ENCODE measurements at places on chromosomes 16 and 17.

DNA sequence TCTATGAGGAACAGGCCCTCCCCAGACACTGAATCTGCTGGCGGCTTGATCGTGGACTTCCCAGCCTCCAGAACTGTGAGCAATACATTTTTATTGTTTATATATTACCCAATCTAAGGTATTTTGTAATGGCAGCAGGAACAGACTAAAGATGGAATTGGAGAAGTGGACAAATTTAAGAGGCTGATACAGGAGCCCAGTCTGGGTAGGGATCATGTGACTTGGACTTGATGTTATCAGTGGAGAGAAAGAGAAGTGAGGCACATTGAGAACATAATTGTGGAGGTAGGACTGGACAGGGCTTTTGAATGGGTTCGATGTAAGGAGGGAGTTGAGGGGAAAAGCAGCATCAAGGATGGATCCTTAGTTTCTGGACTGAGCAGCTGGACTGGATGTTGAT, 93.8 kb downstream of the USP31 start:
- DNase-seq = no peak

DNA sequence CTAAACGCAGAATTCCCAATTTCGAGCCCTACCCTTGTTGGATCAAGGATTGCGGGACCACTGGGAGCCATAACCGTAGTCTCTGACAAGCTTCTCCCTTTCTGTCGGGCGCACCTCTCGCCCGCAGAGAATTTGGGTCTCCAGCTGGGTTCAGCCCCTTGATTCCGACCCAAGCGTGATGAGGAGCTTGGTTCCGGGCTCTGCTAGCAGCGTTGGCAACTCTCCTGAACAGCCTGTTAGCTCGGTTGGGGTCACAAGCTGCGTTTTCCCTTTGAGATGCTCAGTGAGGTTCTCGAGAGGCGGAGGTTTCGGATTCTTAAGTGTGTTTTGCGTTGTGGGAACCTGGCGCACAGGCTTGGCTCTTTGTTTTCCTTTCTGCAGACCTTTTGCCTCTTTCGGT, 655 bp downstream of the ATXN1L start:
- no peak for DNase-seq

DNA sequence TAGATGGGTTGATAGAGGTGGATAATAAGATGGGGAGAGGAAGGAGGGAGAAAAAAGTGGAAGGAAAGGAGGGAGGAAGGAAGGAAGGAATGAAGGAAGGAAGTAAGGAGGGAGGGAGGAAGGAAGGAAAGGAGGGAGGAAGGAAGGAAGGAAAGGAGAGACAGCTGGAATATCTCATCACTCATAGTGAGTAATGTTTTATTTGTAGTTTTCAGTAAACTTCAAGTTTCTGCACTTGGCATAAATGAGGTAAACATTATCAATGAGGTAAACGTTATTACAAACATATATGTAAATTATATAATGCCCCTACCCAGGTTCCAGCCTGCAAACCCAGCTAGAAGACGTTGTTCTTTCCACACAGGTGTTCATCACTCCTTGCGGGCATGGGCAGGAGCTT, 89.8 kb upstream of the XYLT1 start:
- no peak for DNase-seq

DNA sequence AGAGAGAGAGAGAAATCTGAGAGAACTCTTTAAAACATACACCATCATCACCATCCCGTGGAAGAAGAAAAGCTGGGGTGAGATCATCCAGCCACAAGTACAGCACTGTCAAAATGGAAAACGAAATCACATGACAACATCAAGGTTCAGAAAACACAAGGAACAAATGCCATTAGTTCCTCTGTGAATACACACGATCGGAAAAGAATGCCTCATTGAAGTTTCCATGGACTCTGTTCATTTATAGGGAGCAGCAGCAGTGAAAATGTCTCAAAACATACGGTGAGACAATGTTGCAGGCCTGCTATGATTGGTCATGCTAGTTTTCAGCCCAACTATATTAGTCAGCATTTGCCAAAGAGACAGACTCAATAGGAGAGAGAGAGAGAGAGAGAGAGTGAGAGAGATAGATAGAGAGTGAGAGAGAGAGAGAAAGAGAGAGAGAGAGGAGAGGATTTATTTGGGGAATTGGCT, 4.4 kb downstream of the CFAP97D1 start:
- no peak for DNase-seq

- DNase-seq = no peak
Observed at GRCh38 chr16:30620169-30620568, 10.0 kb upstream of the ZNF689 start.

GRCh38 chr16:74035816-74036215, 260.8 kb upstream of the PSMD7 start:
- no peak for DNase-seq

DNA sequence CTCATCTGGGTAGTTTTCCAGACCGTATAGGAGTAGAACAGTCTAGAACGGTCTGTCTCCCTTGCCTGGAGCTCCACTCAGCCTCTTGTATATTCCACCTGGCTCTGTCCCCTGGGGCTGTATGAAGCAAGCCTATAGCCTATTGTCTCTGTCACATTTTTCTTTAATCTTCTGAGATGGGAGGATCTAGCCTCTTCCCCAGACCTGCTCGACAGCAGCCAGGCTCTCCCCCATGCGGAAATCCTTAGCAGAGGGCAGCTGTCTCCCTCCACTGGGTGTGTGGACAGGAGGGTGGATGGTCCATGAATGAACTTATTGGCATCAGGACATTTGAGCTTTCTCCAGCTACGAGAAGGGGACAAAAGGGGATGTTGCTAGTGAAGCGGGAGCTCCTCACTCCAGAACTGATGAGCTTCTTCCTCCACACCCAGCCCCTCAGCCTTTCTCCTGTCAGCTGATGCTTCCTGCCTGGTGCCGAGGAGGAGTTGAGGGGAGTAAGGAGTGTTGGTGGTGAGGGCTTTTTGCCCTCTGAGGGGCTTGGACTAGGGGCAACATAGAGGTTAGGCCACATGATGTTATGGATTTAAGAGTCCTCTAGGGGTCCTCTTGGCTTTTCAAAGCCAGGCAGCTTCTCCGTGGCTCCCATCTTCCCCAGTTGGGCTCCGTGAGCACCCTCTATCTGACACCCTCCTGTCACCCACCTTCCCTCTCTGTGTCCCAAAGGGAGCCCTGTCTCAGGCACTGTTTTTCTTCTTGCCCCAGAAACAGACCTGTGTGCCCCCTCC, 28.0 kb downstream of the ARHGAP23 start:
- no peak for DNase-seq

GRCh38 chr17:37179893-37180292, 195.9 kb upstream of the C17orf78 start:
- DNase-seq = no peak

GRCh38 chr16:35523991-35524390, 2064.6 kb downstream of the TP53TG3F start:
- no peak for DNase-seq

- DNase-seq = no peak
Observed at GRCh38 chr17:70780031-70780430, 610.7 kb downstream of the KCNJ2 start.

- DNase-seq = no peak
Observed at GRCh38 chr17:33862772-33863602, 392.1 kb upstream of the CCL2 start.

- DNase-seq = no peak
Observed at GRCh38 chr17:78993241-78993956, 13.7 kb upstream of the LGALS3BP start.

DNA sequence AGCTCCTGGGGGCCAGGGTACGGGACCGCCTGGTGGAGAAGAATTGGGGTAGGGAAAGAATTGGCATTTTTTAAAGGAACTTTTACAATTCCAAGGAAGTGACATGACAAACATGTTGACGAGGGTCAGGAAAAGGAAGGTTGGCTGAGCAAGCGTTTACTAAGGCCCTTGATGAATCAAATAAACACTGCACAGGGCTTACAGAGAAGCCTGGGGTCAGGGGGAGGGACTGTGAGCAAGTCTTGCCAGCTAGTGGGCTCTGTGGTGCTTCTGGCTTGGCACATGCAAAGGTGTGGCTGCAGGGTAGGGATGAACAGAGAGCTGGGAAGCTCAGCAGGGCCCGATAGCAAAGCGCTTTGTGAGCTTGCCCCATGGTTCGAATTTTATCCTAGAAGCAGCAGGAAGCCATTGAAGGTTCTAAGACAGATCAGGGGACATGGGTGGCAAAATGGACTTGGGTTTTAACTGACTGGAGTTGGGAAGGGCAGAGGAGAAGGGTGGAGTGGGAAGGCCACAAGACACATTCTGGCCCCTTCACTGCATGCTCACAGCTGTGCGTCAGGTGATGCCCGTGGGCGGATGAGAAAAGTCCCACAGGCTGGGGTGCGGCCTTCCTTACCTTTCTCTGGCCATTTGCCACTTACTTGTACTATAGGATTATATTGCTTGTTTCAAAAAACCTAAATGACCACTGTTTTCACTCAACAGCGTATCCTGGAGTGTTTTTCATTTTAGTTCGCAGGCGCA, 117.8 kb downstream of the SOCS1 start:
- no peak for DNase-seq

GRCh38 chr16:86531641-86532525, 21.6 kb downstream of the FOXF1 start:
- DNase-seq = no peak

- no peak for DNase-seq
Observed at GRCh38 chr17:9330141-9330540, 245.5 kb downstream of the STX8 start.

DNA sequence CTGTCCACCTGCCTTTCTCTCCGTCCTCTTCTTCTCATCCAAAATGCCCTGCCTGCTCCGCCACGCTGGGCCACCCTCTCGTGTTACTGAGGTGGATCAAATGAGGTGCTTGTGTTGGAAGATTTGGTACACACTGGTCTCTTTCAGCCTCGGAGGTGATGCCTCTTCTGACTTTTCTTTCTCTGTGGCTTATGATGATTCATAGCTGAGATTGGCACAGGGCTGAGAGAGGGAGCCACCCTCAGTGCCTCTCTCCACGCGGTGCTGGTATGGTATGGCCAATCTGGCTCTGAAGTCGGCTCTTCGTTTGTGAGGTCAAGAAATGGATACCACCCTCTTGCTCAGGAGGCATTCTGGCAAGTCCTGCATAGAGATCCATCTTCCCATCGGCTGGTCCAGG, 82.4 kb downstream of the PLCG2 start:
- DNase-seq = no peak

DNA sequence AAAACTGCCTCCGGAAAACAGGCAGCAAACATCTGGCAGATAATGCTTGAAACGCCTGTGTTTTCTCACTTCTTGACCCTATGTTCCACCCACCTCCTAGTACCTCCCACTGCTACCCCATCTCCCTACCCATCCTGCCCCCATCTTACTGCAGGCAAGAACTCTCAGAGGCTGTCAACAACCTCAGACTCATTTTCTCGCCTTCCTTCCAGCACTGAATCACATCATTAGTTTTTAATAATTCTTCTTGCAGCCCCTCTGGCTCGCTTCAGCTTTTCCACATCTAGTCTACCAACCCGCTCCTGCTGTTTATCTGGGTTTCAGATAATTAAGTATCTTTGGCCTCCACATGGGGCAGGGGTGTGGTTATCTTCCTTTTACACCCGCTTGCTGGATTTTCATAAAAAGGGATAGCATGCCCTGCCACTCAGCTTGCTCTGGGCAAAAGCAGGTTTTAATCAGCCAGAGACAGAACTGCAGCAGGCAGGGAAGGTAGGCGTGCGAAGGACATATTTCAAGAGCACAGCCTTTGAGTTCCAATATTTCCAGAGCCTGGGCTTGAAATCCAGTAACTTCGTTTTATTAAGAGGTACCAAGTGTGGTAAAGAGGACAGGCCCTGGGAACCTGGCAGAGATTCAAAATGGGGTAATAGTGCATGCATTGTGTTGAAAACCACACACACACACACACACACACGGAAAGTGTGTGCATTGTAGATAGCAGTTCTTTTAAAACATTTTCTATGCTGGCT, 87.5 kb downstream of the BMERB1 start:
- DNase-seq = no peak

DNA sequence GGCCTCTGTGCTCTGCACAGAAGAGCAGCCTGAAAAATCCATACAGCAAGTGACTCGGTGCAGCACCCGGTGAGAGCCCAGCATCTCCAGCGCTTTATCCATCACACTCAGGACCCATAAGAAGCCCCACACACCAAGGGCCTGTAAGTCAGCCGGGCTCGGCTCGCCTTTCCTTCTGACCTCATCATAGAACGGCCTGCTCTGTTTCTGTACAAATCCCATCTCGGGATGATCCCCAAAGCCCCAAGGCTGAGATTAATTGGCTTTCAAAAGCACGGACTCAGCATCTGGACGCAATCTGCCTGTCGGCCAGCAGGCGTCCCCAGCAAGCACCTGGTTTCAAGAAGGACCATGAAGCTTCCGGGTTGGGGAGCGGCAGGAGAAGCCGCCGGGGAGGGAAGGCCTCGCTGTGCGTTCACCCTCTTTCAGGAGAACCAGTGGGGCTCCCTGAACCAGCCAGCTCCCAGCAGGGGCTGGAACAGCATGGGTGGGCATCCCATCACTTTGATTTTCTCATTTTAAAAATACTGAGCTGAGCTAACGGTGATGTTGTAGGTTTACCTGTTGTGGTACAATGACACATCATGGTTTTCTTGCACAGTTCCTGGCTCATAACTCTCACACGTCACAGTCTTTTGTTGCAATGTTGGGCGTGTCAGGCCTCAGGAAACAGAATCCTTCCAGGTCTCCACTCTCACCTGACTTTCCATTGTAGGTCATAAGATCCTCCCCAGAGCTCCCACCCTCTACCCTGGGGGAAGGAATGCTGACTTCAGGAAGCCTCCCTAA, 6.7 kb downstream of the CCDC57 start:
- DNase-seq = no peak

DNA sequence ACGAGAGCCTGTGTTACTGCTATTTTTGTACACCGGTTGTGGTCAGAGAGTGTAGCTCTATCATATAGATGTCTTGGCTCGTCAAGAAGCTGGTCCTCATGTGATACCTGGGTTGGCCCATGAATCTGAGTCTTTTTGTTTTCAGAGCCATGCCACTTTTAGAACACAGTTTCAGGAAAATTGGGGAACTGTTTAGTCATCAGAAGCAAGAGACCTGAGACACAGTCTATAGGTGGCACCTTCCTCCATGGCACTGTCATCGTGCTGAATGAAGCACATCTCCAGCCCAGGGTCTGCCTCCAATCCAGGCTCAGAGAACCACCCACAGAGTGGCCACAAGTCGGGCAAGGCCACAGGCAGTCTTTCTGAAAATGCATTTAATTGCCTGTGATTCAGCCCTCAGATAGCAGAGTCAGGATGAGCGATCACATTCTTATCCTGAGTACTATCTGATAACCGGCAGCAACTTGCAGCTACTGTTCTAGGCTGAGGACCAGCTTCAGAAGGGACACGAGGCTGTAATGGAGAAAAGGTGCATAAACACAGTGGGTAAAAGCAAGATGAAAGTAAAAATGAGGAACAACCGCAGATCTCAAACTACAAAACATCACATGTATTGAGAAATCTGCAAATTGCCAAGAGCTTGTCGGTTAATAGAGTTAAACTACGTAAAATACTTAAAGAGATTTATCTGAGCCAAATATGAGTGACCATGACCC, 14.2 kb upstream of the HAPSTR1 start:
- DNase-seq = no peak

- DNase-seq = no peak
Observed at GRCh38 chr16:17331071-17331607, 139.6 kb downstream of the XYLT1 start.

DNA sequence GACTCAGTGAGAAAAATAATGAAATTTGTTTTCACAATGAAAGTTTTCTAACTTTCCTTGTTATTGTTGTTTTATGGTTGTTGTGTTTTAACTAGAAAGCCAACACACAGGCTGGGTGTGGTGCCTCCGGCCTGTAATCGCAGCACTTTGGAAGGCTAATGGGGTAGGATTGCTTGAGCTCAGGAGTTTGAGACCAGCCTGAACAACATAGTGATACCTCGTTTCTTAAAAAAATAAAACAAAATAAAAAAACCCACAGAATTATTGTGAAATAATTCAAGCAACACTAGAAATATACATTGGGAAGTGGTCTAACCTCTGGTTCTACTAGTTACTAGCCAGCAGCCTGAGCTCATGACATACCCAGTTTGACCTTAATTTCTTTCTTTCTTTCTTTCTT, 630 bp downstream of the MILR1 start:
- no peak for DNase-seq
